ENCODE measurements at places on chromosomes 6 and 20.

GRCh38 chr6:20086992-20087391, 125.3 kb downstream of the MBOAT1 start:
- no peak overlapping the region for H3K4me3 ChIP-seq
- H3K4me1 ChIP-seq = peaks cover under 1% of the 10 kb centered on the region
- H3K27me3 ChIP-seq = no peaks in the 10 kb centered on the region
- H3K27ac ChIP-seq = no peak overlapping the region

- H3K4me1 ChIP-seq = peaks cover 7% of the 10 kb centered on the region
- H3K4me3 ChIP-seq = no peak overlapping the region
- H3K27me3 ChIP-seq = peaks cover 29% of the 10 kb centered on the region
These were observed 305.8 kb downstream of the CDH26 start for GRCh38 chr20:60263725-60264709.

DNA sequence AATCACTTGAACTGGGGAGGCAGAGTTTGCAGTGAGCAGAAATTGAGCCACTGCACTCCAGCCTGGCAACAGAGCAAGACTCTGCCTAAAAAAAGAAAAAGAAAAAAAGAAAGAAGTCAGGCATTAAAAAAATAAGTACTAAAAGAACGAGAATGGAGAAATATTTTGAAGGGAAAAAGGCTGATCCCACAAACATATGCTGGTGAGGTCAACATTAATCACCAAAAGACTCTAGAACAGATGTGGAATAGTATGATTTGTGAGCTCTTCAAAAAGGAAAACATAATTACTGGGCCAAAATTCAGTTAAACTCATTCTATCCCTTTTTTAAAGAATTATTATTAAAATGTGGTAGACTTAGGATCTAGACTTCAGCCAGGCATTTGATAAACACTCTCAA, 61.2 kb upstream of the NRSN1 start:
- no peak for DNase-seq
- peaks cover 5% of the 10 kb centered on the region for H3K27me3 ChIP-seq
- H3K4me1 ChIP-seq = no peaks in the 10 kb centered on the region
- no peaks in the 10 kb centered on the region for H3K36me3 ChIP-seq
- H3K4me3 ChIP-seq = no peak overlapping the region

DNA sequence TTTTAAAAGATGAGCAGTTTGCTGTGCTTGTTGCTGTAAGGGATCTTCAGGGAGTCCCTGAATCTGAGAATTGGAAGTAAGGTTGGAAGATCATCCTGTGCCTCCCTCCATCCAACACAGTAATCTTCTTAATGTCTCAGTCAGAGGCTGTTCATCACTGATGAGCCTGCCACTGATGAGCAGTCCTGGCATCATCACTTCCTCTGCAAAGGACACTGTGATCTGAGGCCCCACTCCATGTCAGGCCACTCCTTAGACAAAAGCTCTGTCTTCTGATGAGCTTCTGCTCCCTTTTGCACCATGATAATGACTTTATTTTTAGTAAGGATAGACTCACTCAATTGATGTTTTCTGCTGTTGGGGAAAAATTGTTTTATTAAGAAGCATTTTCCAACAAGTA, 121.0 kb downstream of the UST start:
- no peak overlapping the region for H3K4me3 ChIP-seq
- peaks cover 2% of the 10 kb centered on the region for H3K36me3 ChIP-seq
- no peak overlapping the region for H3K27ac ChIP-seq
- DNase-seq = no peak
- H3K27me3 ChIP-seq = peaks cover 7% of the 10 kb centered on the region

DNA sequence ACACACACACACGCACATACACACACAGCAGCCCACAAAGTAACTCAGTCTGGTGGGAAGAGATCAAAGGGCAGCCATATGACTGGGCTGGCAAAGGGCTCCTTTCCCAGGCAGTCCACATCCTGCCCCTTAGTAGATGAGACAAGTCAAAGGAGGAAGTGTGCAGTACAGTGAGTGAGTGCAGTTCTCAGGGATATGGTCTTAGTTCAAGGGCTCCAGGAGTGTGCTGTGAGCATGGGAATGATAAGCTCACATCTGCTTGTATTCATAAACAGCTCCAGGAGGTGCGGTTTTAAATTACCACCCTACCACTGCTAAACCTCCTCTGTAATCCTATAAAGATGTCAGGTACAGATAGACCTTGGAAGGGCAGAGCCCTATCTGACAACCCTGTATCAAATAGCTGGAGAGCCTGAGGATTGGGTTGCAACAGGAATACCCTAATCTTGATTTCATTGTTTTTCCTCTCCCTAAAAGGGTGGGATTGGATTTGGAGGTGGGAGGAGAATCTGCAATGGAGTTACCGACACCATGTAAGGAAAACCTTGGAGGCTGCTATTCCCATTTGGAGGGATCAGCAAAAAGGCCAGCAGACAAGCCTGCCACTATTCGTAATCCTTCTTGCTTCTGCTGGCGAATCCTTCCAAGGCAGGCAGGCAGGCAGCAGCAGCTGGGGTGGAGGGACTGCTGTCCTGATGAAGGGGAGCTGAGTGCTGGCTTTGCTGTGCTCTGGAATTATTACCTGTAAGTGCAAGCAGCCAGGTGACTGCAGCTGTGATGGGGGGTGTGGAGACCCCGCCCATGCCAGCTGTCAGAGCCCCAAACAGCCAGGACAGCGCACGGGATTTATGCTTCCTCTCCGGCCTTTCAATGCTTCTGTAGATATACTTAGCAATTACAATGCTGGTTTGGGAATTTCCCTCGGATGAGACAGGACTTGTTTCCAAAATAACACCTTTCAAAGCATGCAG, 342.7 kb downstream of the PRL start:
- no peak for DNase-seq
- peak overlapping the region; percentile 85 for H3K27ac ChIP-seq
- no peaks in the 10 kb centered on the region for H3K27me3 ChIP-seq
- no peak overlapping the region for H3K4me3 ChIP-seq
- H3K36me3 ChIP-seq = peaks cover 6% of the 10 kb centered on the region

DNA sequence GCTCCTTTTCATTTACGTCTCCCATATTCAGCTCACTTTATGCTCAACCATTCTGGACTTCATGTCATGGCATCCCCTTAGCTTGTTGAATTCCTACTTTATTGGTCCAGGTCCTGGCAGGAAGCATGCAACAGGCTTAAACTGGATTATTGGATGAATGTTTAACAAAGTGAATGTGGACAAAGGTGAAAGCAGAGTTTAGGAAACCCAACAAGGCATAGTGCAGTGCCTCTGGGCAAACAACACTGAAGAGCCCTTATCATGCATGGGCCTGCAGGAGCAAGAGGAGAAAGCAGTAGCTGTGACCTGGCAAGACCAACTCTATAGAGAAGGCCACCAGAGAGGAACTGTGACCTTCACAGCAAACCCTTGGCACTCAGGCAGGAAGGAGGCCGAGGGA, 5.3 kb upstream of the ANKRD66 start:
- no peaks in the 10 kb centered on the region for H3K36me3 ChIP-seq
- DNase-seq = no peak
- no peak overlapping the region for H3K27ac ChIP-seq
- H3K4me3 ChIP-seq = no peak overlapping the region
- no peaks in the 10 kb centered on the region for H3K4me1 ChIP-seq
- H3K27me3 ChIP-seq = peaks cover 41% of the 10 kb centered on the region

DNA sequence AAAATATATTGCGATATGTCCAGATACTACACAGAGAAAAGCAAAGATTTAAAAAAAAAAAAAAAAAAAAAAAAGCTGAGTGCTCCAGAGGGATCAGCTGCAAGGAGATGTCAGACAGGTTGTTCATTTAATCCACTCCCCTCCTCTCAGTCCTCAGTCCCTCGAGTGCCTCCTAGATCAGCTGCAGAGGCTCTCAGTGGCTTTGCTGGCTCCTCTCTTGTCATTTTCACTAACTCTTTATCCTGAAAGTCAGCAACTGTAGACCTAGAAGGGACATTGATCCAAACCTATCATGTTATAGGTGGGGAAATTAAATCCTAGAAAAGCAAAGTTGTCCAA, 61.6 kb downstream of the KIAA0319 start:
- H3K4me1 ChIP-seq = peaks cover 29% of the 10 kb centered on the region
- no peak for DNase-seq
- no peaks in the 10 kb centered on the region for H3K36me3 ChIP-seq
- H3K27me3 ChIP-seq = no peaks in the 10 kb centered on the region
- H3K4me3 ChIP-seq = no peak overlapping the region
- H3K27ac ChIP-seq = no peak overlapping the region

GRCh38 chr20:6053064-6053775, 640 bp downstream of the LRRN4 start:
- peak overlapping the region; percentile 67 for H3K4me3 ChIP-seq
- H3K4me1 ChIP-seq = peaks cover 32% of the 10 kb centered on the region
- H3K27ac ChIP-seq = peak overlapping the region; percentile 81
- peaks cover 33% of the 10 kb centered on the region for H3K27me3 ChIP-seq

DNA sequence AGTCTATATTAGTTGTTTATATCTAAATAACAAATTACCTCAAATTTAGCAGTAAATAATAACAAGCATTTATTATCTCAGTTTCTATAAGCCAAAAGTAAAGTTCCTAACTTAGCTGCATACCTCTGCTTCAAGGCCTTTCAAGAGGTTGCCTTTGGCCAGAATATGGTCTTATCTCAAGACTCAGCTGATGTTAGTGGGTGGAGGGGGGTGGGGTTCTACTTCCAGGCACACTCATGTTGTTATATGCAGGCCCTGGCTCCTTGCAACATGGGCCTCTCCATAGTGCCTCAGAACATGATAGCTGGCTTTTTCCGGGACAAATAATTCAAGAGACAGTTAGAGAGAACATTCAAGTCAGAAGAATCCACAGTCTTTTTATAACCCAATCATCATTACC, 266.0 kb downstream of the ADGRB3 start:
- H3K4me3 ChIP-seq = no peak overlapping the region
- no peaks in the 10 kb centered on the region for H3K36me3 ChIP-seq
- no peaks in the 10 kb centered on the region for H3K4me1 ChIP-seq
- no peak for DNase-seq

DNA sequence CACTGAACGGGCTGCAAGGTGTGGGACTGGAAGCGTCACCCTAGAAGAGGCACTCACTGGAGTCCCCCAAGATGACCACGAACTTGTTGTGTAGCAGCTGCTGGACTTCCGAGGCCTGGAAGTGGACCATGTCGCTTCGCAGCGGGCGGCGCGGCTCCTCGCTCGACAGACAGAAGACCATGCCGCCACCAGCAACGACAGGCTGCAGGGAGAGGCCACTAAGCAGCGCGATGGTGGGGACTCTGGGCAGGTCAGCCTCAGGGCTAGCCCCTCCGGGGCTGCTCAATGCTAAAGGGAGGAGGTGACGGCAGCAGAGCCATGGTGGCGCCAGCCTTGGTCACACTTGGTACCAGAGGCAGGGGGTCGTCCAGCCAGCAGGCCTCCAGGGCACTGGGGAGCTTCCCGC, 720 bp downstream of the PCED1A start:
- peaks cover 6% of the 10 kb centered on the region for H3K4me1 ChIP-seq
- H3K4me3 ChIP-seq = peak overlapping the region; percentile 77
- no peaks in the 10 kb centered on the region for H3K27me3 ChIP-seq
- DNase-seq = no peak
- peaks cover 9% of the 10 kb centered on the region for H3K36me3 ChIP-seq

DNA sequence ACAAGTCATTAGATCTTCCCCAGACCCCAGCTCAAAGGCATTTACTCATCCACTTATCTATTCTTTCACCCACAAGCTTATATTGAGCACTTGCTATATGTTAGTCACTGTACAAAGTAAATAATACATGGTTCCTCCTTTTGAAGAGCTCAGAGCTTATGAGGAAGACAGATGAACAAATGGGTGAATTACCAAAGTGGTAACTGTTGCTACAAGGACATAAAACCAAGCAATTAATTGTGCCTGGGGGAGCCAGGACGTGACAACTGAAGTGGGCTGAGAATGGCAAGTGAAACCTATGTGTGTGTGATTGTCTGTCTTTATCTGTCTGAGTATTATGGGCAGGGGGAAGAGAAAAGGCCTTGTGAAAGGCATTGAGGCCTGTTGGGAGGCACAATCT, 45.6 kb upstream of the AKIRIN2 start:
- H3K36me3 ChIP-seq = no peaks in the 10 kb centered on the region
- no peak overlapping the region for H3K4me3 ChIP-seq
- H3K27me3 ChIP-seq = no peaks in the 10 kb centered on the region
- H3K27ac ChIP-seq = no peak overlapping the region
- no peaks in the 10 kb centered on the region for H3K4me1 ChIP-seq
- no peak for DNase-seq

All from progenitor cell of endocrine pancreas (in vitro differentiated cells).